ENCODE measurements at places on chromosomes 7 and 10.

- DNase-seq: no peak
Measured at GRCh38 chr7:147406521-147407135, 1183.9 kb upstream of the C7orf33 start.

- no peak for DNase-seq
Measured at GRCh38 chr10:53622201-53622600, 849.6 kb upstream of the MBL2 start.

DNA sequence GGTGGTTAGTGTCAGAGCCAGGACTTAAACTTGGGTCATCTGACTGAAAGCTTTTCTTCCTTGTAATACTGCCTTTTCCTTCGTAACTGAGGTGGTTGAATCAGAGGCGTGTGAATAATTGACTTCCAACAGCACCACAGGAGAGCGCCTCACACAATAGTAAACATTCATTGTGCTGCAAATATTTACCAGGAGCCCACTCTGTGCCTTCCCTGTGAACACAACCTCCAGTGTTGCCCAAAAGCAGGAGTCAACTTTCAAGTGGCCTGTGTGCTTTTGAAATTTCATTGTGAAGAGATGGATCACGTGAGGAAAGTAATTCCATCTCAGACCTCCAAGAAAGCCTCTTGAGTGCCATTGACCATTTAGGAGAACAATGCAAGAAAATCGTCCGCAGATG lies 60.2 kb downstream of the ADRA2A start:
- DNase-seq: no peak

DNA sequence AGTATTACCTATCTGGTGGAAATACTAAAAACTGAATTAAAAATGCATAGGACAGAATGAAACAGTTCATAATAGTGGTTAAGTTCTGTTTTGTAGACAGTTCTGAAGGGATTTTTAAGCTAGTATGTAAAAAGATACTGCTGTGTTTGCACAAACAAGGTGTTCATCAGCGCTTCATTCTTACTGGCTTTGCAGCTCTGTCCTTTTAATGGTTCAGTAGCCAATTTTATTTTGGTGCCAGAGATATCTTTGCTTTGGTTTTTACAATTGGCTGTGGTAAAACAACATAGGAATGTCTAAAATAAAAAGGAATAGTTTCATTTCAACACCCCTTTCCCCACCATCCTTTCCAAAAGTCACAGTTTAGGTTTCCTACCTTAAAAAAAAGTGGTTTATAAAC lies 33.0 kb downstream of the STAM start:
- no peak for DNase-seq

DNA sequence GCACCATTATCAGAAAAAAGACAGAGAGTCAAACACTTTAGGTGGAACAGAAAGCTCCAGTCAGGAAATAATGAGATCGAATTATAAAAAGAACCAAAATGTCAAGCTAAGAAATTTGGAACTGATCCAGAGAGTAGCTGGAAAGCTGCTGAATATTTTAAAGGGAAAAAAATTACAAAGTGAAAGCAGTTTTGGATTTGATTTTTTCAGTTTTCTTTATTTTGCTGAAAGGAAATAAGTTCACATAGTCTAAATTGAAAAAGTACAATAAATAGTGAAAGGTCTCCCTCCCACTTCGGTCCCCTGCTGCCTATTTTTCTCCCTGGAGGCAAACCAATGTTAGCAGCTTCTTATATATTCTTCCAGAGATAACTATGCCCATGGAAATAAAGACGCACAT lies 11.3 kb upstream of the TOMM7 start:
- DNase-seq: no peak

DNA sequence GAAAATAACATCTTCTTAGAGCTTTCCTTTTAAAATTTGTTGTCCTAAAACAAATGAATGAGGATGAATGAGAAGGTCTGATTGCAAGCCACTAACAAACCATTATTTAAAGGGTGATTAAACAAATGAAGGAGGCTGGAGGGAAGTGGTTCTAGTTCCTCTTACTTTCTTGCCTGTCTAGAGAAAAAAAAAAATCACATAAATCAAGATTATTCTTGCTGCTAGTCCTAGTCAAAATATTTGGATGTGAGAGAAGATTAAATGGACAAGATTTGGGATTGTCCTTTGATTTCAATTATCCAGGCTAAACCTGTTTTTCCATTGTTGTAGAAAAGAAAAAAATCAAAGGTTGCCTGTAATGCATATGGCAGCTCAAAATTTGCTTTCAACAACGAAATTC lies 3.3 kb downstream of the SKAP2 start:
- DNase-seq: no peak

DNA sequence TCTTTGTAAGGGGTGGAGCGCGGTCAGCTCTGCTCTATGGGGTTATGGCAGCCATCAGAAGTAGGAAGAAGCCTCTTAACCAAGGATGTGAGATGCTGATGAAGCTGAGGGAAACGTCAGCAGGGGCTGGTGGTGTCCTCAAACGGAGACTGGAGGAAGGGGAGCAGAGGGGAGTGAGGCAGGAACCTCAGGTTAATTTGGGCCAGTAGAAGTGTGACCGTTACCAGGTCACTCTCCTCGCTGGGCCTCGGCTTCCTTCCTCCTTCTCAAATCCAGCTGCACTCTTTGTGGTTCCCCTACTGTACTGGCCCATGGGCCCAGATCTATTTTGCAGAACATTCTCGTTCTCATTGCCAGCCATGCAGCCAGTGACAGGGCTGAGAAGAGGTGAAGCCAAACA lies 169.5 kb downstream of the TMEM178B start:
- DNase-seq: no peak

DNA sequence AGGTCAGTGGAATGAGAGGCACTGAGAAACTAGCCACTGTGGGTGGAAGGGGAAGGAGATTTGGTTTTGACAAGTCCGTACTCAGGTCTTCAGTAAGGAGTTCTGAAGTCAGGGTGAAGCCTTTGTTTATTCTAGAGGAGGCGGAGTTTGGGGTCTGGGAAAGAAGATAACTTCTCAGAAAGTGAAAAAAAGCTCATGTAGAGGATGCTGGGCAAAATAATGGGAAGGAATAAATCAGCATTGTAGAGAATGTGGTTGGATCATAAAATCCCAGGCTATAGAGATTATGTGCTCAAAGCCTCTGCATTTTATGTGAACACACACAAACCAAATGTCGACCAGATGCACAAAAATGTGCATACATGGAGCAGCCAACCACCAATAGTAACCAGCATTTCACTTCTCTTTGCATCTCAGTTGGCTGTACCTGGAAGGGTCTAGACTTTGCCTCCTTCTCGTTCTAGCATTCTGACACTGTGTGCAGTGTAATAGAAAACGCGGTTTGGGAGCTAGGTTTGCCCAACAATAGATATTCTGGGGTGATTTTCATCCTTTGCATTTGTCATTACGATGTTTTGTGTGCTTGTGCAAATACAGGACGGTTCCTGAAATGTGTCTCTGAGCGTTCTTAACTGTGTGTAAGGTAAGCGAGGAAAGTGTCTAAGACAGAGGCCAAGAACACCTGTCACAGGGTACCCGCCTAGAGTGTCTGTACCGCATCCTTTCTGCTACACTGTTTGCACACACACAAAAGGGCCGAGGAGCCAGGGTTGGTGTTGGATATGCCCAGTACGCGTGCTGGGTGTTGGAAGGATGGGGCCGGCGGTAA lies 603 bp upstream of the HECW1 start:
- no peak for DNase-seq

- DNase-seq: no peak
Measured at GRCh38 chr10:12205082-12205481, 9.1 kb downstream of the CDC123 start.

DNA sequence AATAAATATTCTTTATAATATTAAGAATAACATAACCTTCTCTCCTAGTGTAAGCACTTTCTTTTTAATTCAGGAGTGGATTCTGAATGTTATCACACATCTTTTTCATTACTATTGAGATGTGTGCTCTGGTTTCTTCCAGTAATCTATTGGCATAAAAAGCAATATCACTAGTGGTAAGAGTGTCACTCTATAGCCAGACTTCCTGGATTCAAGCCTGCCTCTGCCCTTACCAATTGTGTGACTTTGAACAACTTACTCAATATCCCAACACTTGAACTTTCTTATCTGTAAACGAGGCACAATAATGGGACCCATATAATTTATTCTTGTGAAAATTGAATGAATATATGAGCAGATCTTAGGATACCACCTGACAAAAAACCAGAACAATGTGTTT lies 71.0 kb downstream of the SEM1 start:
- no peak for DNase-seq

DNA sequence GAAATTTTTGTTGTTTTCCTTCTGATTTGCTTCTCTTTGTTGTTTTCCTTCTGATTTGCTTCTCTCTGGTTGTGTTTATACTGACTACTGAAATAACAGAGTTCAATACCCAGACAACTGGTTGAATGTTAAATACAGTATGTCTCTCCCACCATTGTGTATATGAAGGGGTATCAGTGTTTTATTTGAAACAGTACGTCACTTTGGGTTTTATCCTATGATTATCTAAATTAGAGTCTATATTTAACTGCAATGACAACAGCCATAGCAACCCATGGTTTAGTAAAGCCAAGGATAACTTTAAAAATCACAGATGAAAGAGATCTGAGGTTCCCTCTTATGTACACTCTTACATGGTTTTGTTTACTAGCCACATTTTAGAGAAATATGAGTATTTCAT lies 141.3 kb downstream of the GNAT3 start:
- no peak for DNase-seq

DNA sequence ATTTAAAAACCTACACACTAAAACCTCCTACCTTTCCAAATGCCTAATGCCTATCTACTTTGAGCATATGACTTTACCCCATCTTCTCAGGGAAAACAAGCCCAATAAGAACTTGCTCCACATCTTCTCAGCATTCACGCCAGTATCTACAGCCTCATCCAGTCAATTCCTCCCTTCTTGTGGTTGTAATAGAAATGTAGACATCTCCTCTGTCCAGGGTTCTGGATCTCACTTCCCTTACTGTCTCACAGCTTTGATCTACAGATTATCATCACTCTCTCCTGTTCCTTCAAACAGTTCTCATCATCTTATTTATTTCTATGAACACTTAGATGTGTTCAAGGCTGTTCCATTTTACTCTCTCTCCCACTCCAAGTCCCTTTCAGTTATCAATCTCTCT lies 70.4 kb upstream of the NOBOX start:
- no peak for DNase-seq

DNA sequence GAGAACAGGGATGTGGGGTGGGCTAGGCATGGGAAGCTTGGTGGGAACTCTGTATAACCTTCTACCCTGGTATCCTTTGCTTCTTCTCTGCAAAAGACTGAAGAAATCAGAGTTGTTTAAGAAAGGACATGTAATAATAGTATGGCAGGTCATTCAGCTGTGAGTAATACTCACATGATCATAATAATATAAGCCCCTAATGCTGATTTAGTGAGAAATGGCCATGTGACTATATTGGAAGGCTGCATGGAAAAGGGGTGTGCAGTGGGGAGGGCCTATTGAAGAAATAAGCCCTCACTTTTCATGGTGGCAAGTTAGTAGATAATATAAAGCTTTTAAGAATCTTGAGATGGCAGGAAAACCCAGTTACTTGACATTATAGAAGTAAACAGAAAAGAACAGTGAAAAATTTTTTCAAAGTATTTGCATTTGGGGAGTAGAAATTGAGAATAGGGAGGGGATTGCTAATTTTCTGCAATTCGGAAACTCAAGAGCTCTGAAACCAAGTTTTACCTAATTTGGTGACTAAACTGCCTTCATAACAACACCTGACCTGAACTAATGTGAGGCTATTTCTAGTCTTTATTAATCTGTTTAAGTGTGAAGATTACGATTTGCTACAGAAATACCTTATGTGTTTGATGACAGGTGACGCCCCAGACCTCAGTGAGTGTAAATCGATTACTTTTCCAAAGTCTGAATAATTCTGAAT lies 44.4 kb downstream of the ATXN7L1 start:
- DNase-seq: no peak

DNA sequence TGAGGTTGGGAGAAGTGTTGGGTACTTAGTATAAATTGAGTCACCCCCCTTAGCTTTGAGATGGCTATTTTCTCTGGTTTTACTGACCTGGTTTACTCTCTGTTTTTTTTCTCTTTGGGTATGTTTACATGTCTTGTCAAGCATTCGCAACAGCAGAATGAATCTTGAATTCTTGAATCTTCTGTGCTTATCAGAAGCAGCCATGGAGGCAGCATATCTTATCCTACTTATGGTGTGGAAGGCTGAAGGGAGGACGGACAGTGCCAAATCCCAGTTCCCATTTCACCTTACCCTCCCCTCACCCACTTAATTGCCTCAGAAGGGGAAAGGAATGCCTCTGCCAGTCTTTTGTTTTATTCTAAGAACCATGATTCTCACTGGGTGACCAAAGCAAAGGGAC lies 3.7 kb downstream of the SND1 start:
- DNase-seq: no peak

GRCh38 chr10:99531026-99531695 lies 1.6 kb upstream of the NKX2-3 start:
- DNase-seq: no peak

GRCh38 chr7:101784292-101785127 lies 32.9 kb upstream of the CUX1 start:
- no peak for DNase-seq
